Sigmoid colon (tissue), 7 donors: ENCODE measurements at places on chromosomes 3 and 15. TPM values are rescaled to one million over a fixed set of nuclear protein-coding genes. Genes with fewer than 3 reads are reported as not detected.
A peak's percentile ranks its signal among the peaks of the same experiment; 100 is the strongest.

The TERB2 gene
- not detected for total RNA-seq

The HIGD2B gene
- not detected for total RNA-seq

GRCh38 chr3:12896063-12896985 lies 55.0 kb upstream of the RPL32 start:
- H3K27me3 ChIP-seq = no peaks in the 10 kb centered on the region
- H3K27ac ChIP-seq = peak overlapping the region; percentile 32
- H3K4me1 ChIP-seq = peaks cover 12% of the 10 kb centered on the region
- no peak overlapping the region for H3K4me3 ChIP-seq
- H3K36me3 ChIP-seq = peaks cover 12% of the 10 kb centered on the region
- DNase-seq = no peak

- no peaks in the 10 kb centered on the region for H3K27me3 ChIP-seq
- no peak overlapping the region for H3K4me3 ChIP-seq
- H3K27ac ChIP-seq = no peak overlapping the region
Measured at GRCh38 chr15:73957785-73958184, 31.5 kb downstream of the LOXL1 start.

GRCh38 chr15:86115145-86115801 lies 35.6 kb downstream of the AGBL1 start:
- H3K27me3 ChIP-seq = no peaks in the 10 kb centered on the region
- no peaks in the 10 kb centered on the region for H3K4me1 ChIP-seq
- no peak overlapping the region for H3K27ac ChIP-seq
- no peak overlapping the region for H3K4me3 ChIP-seq

- no peaks in the 10 kb centered on the region for H3K27me3 ChIP-seq
- H3K27ac ChIP-seq = no peak overlapping the region
- no peak for DNase-seq
- H3K36me3 ChIP-seq = no peaks in the 10 kb centered on the region
- H3K4me1 ChIP-seq = no peaks in the 10 kb centered on the region
Measured at GRCh38 chr3:190183121-190183520, 62.4 kb upstream of the P3H2 start.

The SAMMSON gene
- total RNA-seq = not detected

- peaks cover 7% of the 10 kb centered on the region for H3K36me3 ChIP-seq
- no peaks in the 10 kb centered on the region for H3K4me1 ChIP-seq
- H3K4me3 ChIP-seq = no peak overlapping the region
- peak overlapping the region; percentile 68 for H3K27ac ChIP-seq
Measured at GRCh38 chr3:113231827-113232253, 20.5 kb downstream of the BOC start.

DNA sequence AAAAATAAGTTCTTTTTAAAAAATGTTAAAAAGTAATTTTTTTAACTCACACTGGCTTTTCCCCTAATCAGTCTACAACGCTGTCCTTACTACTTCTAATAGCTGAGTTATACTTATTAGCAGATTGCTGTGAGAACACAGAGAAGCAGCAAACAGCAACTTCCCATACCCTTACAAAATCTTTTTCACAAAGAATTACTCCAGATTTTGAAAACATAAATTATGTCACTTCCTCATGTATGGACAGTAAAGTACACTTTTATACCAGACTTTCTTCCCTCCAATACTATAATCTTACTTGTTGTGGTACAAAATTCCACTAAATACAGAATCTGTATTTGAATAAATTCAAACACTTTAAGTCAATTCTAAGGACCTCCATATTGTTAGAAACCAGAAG lies 2.1 kb downstream of the PHC3 start:
- peaks cover 43% of the 10 kb centered on the region for H3K36me3 ChIP-seq
- no peak for DNase-seq
- no peaks in the 10 kb centered on the region for H3K27me3 ChIP-seq

GRCh38 chr3:146166415-146166821 lies 5.4 kb upstream of the PLOD2 start:
- H3K27ac ChIP-seq = peak overlapping the region; percentile 1
- no peak for DNase-seq
- H3K36me3 ChIP-seq = no peaks in the 10 kb centered on the region

DNA sequence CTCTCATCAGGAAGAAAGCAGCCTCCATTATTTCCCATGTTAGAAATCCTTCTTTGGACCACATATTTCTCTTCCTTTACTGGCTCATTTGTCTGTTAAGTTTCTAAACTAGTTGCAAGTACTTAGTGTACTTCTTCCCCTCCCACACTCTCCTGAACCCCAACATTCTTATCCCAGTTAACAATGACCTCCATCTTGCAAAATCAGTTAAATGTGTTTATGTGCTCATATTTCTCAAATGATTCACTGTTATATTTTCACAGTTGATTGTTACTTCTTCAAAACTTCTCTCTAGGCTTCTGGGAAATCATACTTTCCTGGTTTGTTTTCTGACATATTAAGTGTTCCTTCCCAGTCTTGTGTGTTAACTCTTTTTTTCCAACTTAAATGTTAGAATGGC lies 856.9 kb downstream of the EPHA3 start:
- no peak for DNase-seq
- no peaks in the 10 kb centered on the region for H3K4me1 ChIP-seq
- no peak overlapping the region for H3K4me3 ChIP-seq
- H3K27me3 ChIP-seq = no peaks in the 10 kb centered on the region
- H3K36me3 ChIP-seq = no peaks in the 10 kb centered on the region

The KBTBD12 gene
- 3.0 TPM for total RNA-seq

The PAQR5 gene
- not detected for total RNA-seq

DNA sequence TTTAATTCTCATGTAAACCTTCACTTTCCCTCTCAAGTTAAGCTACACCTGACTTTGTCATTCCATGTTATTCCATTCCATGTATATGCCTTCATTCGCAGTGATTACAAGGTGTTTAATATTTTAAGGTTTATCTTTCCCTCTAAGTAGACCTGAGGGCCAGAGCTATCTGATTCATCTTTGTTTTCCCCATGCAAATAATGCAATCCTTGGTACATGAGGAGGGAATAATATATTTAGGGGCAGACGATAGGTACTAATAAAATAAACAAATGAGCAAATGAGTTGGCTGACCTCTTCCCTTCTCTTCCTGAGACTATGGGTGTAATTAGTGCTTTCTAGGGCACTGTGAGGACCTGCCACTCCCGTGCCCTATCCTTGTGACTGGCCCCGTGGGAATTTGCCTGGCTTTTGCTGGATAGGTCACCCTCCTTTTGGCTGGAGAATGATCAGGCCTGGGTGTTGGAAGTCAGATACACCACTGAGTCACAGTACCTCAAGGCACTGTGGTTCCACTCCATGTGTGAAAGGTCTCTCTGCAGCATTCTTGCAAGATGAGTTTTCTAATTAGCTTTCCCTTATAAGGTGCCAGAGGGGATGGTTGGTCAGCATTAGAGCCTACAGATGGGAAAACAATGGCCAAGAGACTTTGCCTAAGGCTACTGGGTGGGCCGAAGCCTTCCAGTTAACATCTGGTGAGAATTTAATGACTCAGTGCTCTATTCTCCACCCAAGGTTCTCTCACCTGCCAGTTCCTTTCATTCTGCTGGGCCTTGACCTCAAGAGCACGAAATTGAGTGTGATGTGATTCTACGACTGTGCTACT lies 183.2 kb downstream of the P3H2 start:
- H3K4me3 ChIP-seq = no peak overlapping the region
- H3K36me3 ChIP-seq = no peaks in the 10 kb centered on the region
- H3K4me1 ChIP-seq = no peaks in the 10 kb centered on the region
- no peaks in the 10 kb centered on the region for H3K27me3 ChIP-seq
- H3K27ac ChIP-seq = no peak overlapping the region

- no peak for DNase-seq
- H3K4me1 ChIP-seq = no peaks in the 10 kb centered on the region
- H3K27me3 ChIP-seq = no peaks in the 10 kb centered on the region
- no peak overlapping the region for H3K27ac ChIP-seq
- no peaks in the 10 kb centered on the region for H3K36me3 ChIP-seq
Measured at GRCh38 chr15:67700023-67700422, 125.3 kb upstream of the SKOR1 start.

DNA sequence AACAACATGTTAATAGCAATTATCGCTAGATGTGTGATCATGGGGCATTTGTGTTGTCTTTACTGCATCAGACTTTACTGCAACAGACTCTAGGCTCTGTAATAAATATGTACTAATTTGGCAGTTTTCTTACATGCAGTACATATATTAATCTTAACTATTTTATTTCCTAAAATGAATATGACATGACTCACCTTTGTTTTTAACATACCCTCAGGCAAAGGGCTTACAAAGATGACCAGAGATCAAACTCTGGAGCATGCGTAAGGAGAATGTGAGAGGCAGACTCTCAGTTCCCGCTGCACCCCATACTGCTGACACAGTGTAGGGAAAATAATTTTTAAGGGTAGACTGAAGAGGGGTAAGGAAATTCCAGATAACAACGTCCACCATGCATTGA lies 7.2 kb upstream of the FAM174B start:
- H3K27me3 ChIP-seq = no peaks in the 10 kb centered on the region
- no peak overlapping the region for H3K4me3 ChIP-seq
- H3K36me3 ChIP-seq = no peaks in the 10 kb centered on the region
- no peak for DNase-seq

- no peaks in the 10 kb centered on the region for H3K4me1 ChIP-seq
- H3K4me3 ChIP-seq = no peak overlapping the region
- H3K36me3 ChIP-seq = no peaks in the 10 kb centered on the region
- H3K27me3 ChIP-seq = no peaks in the 10 kb centered on the region
Measured at GRCh38 chr3:27978440-27978839, 256.3 kb upstream of the EOMES start.

DNA sequence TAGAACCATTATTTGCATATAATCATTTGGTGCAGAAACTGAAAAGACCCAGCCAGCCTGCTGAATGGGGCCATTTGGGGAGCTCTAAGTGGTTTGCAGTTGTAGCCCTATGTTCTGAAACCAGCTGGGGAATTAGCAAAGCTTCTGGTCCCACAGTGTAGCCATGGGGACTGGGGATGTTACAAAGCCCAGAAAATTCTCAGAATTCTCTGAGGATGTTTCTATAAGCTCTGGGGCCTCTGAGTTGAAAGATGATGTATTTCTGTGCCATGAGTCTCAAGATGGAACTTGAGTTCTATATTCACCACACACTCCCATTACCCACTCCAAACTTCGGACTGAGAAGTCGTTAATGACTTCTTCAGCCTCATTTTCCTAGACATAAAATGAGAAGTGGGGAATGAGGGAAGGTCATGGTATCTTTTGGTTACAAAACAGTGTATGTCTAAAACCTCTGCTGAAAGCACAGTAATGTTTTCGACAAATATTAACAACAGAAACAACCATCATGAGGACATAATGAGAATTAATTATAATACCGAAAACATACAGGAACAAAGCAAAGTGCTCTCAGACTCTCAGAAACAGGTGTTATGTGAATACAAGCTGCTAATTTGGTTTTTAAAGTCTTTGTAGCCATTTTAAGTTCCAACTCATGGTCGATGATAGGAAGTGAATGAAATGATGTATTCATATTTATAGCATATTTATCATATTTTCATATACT lies 89.4 kb downstream of the RFTN1 start:
- DNase-seq = no peak
- no peaks in the 10 kb centered on the region for H3K36me3 ChIP-seq
- H3K4me1 ChIP-seq = no peaks in the 10 kb centered on the region
- no peaks in the 10 kb centered on the region for H3K27me3 ChIP-seq

The SPG11 gene
- 88.1 TPM for total RNA-seq

The ACAP2 gene
- total RNA-seq = 28.0 TPM

The NDN gene
- total RNA-seq = 96.2 TPM

The PPP2R3A gene
- total RNA-seq = 35.4 TPM

The TEX9 gene
- total RNA-seq = 10.7 TPM

DNA sequence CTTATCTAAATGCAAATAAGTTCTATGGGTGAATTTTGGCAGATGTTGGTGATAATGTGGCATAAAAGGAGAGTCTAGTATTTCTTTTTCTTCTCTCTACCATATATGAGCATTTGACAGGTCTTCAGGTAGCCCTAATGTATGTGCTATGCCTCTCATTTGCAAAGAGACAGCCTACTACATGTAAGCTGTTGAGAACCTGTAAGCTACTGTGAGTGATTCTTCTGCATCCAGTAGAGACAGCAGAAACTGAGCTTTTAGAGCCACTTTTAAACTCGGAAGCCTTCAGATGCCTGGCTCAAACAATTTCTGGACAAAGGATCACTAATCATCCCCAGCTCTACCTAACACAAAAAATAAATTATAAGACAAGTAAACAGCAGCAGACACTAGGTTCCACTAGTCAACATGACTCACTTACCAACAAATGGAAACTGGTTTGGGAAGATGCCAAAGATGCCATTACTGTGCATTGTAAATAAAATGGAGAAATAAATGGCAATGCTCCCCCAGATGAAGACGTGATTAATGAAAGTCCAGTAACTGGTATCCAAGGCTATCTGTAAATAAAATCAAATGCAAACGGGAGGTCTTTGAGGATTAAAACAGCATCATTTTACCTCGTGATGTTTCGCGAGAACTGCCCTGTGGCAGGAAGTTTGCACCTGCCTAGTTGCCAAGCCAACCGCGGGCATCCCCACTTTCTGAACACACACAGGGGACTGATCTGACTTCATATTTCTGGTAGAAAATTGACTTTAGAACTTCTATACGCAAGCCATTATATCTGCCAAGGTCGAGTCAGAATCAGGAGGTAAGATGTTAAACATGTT lies 245.3 kb downstream of the DTWD1 start:
- DNase-seq = no peak
- no peaks in the 10 kb centered on the region for H3K36me3 ChIP-seq
- H3K27ac ChIP-seq = no peak overlapping the region
- H3K4me3 ChIP-seq = no peak overlapping the region

DNA sequence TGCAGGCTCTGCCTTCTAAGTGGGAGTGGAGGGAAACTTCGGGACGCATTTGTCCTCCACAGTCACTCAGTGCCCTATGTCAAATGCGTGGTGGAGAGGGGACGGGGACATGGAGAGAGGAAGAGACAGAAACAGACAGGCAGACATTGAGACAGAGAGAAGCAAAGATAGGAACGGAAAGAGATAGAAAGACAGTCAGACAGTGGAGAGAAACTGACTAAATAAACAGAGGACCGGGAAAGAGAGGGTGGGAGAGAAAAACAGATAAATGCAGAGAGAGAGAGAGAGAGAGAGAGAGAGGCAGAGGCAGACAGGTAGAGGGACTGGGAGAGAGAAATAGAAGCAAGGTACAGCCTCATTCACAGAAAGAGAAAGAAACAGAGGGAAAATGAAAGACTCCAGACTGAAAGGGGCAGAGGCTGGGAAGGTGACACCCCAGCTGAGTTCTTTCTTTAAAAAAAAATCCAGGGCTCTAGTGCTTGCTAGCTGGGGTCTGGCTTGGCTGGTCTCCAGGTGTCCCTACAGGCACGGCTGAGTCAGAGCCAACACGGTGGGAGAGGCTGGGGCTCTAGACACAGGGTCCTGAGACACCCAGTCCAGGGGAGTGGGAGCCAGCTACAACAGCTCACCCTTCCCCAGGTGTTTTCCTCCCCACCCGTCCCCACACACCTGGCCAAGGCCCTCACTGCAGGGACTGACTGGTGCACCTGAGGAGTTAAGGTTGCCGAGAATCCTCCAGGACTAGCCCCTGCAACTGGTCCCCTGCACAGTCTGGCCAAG lies 506.1 kb upstream of the PROK2 start:
- H3K36me3 ChIP-seq = no peaks in the 10 kb centered on the region
- H3K27ac ChIP-seq = no peak overlapping the region
- peaks cover 24% of the 10 kb centered on the region for H3K4me1 ChIP-seq
- H3K4me3 ChIP-seq = no peak overlapping the region
- DNase-seq = no peak

- peak within 1 kb of the TSS; percentile 95 for H3K27ac ChIP-seq
- no peaks in the 10 kb centered on the region for H3K27me3 ChIP-seq
- H3K4me3 ChIP-seq = peak within 1 kb of the TSS; percentile 20
- H3K36me3 ChIP-seq = no peaks in the 10 kb centered on the region
- DNase-seq = peak; percentile 95
- peaks cover 46% of the 10 kb centered on the region for H3K4me1 ChIP-seq
Measured at GRCh38 chr3:141368062-141368924, at the start of gene ZBTB38. Gene ZBTB38 (plus strand): TSS chr3:141368504. CDS start chr3:141442389, 73,885 bp downstream.

GRCh38 chr15:74635228-74635627 lies 19.6 kb downstream of the CLK3 start:
- DNase-seq = no peak
- H3K36me3 ChIP-seq = peaks cover 49% of the 10 kb centered on the region
- no peaks in the 10 kb centered on the region for H3K27me3 ChIP-seq
- H3K27ac ChIP-seq = no peak overlapping the region
